ENCODE measurements at places on chromosomes 16 and 17.
A peak's percentile ranks its signal among the peaks of the same experiment; 100 is the strongest.

- DNase-seq, result no peak
Observed at GRCh38 chr17:60086818-60087591, 8.3 kb upstream of the HEATR6 start.

DNA sequence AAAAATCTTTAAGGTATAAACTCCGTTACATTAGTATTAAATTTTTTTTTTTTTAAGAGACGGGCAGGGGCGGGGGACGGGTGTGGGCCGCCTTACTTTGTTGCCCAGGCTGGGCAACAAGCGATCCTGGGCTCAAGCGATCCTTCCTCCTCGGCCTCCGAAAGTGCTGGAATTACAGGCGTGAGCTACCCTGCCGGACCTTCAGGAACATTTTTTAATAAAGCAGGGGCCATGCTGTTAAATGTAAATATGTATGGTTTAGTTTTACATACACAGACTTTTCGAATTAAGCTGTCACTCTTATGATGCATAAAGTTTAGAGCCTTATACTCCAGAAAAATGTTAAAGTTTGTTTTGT, 2.4 kb downstream of the PPM1D start:
- DNase-seq, result no peak

DNA sequence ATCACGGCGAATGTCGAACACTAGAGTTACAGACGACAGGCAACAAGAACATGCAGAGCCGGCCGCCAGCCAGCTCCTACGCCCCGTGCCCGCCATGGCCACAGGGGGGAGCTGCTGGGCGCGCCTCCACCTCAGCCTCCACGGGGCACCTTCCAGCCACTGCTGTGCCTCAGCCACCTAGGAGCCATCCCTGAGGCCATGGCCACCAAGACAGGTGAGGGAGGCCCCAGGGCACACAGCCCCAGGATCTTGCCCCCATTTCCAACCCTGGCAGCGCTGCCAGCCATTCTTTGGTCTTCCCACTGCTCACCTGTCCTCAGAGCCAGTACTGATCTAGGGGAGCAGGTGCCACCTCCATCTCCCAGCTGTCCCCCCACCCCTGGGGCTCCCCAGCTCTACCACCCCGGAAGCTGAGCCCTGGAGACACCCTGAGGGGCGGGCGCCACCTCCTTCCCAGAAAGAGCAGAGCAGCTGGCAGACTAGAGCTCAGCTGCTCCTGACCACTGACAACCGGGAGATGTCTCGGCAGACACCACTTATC, 11.8 kb downstream of the GNPTG start:
- peak; percentile 56 for DNase-seq

DNA sequence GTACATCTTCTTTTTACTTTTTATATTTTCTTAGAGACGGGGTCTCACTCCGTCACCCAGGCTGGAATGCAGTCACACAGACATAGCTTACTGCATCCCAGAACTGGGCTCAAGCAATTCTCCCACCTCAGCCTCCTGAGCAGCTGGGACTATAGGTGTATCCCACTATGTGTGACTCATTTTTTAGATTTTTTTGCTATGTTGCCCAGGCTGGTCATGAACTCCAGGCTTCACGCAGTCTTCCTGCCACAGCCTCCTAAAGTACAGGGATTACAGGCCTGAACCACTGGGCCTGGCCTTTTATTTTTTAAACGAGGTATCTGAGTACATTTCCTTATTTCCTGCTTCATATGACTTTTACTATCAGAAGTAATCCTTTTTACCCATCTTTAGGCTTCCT, 48.0 kb downstream of the GLG1 start:
- no peak for DNase-seq

- DNase-seq, result no peak
Observed at GRCh38 chr16:89493776-89494175, 3.4 kb upstream of the ANKRD11 start.

- no peak for DNase-seq
Observed at GRCh38 chr17:51387582-51387981, 127.2 kb downstream of the UTP18 start.

GRCh38 chr17:68734187-68734900, 133.2 kb upstream of the FAM20A start:
- DNase-seq, result no peak

GRCh38 chr16:745739-746138, 4.9 kb upstream of the CIAO3 start:
- no peak for DNase-seq

- no peak for DNase-seq
Observed at GRCh38 chr16:23195366-23195978, 12.9 kb downstream of the SCNN1G start.

- DNase-seq, result no peak
Observed at GRCh38 chr17:61645920-61646319, 54.9 kb upstream of the NACA2 start.

DNA sequence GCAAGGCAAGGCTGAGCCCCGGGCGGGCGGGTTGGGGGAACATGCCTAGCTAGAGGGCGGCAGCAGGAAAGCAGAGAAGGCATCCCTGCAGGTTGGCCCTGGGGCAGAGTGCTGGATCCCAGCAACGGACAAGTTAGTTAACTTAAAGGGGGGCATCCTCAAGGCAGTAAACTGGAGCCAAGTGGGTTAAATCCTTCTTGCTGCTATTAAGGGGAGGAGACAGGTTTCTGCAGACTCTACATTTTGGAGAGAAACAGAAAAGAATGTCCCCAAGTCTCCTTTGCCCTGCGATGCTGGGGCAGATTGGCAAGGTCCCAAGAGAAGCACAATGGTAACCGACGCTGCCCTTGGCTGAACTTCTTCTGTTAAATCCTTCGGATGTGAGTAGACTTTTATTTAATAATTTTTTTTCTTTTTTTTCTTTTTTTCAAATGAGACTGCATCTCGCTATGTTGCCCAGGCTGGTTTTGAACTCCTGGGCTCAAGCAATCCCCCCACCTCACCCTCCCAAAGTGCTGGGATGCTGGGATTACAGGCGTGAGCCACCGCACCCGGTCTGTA, 14.0 kb downstream of the ATP5PD start:
- DNase-seq, result peak; percentile 12

GRCh38 chr17:1882836-1883235, 53.0 kb downstream of the RPA1 start:
- no peak for DNase-seq

DNA sequence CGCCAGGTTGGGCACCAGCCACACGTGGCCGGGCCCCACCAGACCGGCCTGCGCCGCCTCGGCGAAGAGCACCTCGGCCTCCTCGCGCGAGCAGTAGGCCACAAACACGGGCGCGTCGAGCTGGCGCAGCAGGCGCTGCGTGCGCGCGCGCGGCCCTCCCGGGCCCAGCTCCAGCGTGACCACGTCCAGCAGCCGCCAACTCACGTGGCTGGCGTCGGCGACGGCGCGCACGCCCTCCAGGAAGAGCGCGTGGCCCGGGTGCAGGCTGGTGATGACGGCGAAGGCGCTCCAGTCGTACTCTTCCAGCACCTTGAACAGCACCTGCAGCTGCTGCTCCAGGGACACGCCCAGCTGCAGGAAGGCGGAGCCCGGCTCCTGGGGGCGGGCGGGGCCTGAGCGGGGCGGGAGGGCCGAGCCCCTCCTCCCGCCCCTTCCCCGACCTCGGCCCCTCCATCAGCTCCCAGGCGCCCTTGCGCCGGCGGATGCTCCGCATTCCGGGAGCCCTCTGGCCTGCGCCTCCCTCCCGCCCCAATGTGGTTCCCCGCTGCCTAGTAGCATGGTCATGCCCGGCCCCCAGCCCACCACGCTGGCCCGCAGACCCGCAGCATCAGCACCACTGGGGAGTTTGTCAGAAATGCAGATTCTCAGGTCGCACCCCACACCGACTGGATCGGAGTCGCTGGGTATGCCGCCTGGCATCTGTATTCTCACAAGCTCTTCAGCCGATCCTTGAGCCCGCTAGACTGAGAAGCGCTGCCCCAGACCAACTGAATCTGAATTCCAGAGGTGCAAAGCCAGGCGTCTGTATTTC, 7.2 kb downstream of the GRIN2C start:
- DNase-seq, result peak; percentile 50

GRCh38 chr17:17384291-17384615, 81.1 kb downstream of the NT5M start:
- no peak for DNase-seq

DNA sequence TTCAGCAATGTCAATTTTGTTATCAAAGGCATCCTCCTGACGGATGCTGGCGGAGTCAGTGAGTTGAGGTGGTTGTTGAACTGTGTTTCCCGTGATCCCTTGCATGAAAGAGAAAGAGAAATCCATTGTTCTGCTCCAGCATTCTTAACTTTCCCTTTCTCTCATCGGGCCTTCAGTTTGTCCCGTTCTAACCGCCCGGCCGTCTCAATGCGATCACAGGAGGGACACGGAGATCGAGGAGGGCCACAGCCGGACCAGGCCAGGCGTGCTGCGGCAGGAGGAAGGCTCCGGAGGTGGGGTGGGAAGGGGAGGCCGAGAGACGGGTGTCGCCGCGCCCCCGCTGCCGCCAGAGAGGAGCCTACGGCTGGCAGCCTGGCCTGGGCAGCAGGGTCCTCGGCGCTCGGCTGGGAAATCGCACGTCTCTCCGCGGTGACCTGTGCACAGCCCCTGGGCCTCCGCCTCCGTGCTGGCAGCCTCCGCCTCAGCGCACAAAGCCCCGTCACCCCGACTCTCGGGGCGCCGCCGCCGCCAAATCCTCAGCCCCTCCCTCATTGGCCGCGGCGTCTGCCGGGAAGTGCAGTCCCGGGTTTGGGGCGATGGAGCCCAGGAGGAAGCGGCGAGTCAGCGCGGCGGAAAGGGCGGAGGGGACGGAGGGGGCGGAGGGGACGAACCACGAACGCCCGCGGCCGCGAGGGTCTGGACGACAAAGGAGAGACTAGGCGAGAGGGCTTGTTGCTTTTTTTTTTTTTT, 38.1 kb downstream of the SOST start:
- DNase-seq, result peak; percentile 52

DNA sequence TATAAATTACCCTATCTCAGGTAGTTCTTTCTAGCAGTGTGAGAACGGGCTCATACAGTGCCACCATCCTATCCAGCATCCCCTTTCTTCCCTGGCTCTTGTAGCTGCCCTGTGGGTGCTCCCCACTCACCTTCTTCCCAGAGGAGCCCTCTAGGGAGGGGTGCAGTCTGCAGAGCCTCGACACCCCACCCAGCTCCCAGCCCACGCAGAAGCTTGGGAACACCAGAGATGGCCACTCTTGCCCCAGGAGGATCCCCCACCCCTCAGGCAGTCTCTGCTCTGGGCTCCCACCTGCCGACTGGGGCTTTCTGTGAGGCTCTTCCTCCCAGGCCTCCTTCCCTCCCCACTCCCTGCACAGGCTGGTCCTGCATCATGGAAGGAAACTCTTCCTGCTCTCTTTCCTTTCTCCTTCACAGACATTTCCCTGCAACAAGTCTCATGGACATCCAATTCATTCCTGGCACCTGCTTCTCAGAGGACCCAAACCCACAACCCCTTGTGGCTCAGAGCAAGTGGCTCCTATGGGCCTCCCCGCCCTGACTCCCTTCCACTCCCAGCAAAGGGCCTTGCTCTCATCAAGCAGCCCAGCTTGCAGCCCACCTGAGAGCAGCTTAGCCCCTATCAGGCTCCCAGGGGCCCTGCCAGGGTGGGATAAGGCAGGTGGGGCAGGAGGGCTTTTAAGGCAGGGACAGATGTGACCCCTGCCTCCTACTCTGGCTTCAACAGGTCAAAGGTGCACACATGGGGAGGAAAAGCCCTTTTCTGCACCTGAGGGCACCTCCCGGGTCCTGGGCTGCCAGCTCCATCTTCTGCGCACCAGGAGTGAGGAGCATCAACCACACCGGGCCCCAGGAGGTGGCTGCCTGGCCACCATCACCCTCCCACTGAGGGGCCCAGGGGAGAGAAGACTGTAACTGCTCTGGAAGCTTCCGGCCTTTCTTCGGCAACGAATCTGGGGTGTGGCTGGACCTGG, 263.8 kb upstream of the TNRC6C start:
- DNase-seq, result no peak

GRCh38 chr16:72791786-72792185, 256.1 kb downstream of the ZFHX3 start:
- no peak for DNase-seq

- no peak for DNase-seq
Observed at GRCh38 chr16:17273142-17273561, 197.6 kb downstream of the XYLT1 start.

- no peak for DNase-seq
Observed at GRCh38 chr17:82106688-82107305, 8.8 kb upstream of the FASN start.

GRCh38 chr17:43342589-43342890, 56.3 kb upstream of the ARL4D start:
- no peak for DNase-seq

DNA sequence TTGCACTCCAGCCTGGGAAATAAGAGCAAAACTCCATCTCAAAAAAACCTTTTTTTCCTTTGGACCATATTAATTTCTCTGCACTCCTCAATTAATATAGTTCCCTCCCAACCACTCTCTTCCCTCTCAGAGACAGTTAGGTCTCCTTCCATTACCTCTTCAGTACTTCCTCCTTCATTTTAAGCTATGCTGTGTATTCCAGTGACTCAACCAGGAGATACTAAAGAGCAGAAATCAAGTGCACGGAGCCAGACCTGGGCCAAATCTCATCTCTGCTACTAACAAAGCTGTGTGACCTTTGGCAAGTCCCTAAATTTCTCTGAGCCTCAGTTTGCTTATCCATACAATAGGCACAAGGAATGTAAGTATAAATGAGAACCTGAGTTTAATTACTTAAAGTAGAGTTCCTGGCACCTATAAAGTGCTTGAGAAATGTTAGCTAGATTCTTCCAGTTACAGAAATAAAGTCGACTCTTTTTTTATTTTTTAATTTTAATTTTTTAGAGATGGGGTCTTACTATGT, 8.5 kb downstream of the PECAM1 start:
- DNase-seq, result no peak

GRCh38 chr17:15129986-15130385, 135.1 kb downstream of the PMP22 start:
- no peak for DNase-seq

GRCh38 chr17:31857920-31858641, 963 bp downstream of the COPRS start:
- no peak for DNase-seq

DNA sequence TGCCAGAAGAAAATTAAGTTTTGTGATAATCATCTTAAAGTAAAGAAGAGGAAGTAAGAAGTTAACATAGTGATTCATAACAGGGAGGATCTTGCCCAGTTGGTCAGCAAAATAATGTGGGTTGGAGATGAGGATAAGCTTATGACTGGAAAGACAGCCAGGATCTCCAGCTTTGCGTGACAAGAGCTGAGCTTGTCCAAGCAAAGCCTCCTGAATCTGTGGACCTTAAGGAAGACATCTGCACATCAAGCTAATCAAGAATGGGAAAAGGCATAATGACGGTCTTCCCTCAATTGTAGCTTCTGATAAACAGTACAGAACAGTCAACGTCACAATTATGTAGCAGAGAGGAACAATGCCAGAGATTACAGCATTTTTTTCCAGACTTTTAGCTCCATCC, 744.7 kb upstream of the GOT2 start:
- no peak for DNase-seq

Measured in T follicular helper cell (primary cell).